ENCODE measurements at places on chromosomes 2 and 18.
A peak's percentile ranks its signal among the peaks of the same experiment; 100 is the strongest.

- no peak for DNase-seq
Observed at GRCh38 chr2:137369106-137369505, 595.2 kb upstream of the HNMT start.

DNA sequence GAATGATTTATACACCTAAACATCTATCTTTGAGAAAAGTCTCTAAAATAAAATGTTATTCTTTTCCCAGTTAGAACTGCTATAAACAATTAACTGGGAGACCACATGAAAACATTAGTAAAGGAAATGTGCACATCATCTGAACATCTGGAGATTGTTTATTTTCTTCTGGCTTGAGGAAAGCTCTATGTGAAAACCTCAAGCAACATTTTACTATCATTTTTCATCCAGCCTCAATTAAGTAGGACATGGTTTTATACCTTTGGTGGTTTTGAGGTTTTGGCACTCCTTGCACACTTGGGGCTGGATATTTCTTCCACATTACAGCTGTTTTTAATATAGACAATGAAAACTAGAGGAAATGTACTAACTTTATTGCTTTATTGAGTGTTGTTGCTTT, 609.5 kb upstream of the SLC8A1 start:
- peak; percentile 2 for DNase-seq

DNA sequence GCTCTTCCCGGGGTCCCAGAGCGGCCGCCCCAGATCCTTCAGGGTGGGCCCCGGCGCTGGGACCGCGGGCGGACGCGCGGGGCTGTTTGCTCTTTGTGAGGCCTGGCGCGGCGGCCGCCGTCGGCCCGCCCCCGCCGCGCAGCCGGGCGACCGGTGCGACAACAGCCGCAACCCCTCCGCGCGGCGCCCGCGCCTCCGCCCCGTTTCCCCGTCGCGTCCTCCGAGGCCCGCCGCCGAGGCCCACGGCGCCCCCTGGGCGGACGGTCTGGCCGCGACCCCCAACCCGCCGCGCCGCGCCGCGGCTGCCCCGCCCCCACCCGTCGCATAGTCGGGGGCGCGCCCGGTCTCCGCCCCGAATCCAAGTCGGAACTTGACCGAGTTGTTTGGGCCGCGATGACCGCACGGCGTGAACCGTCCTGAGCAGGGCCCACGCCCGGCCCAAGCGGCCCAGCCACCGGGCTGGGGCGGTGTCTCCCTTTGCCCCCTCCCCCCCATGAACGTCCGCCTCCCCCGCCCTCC, 448 bp downstream of the YPEL5 start:
- no peak for DNase-seq

GRCh38 chr18:59686260-59686659, 11.0 kb downstream of the CCBE1 start:
- DNase-seq = no peak

DNA sequence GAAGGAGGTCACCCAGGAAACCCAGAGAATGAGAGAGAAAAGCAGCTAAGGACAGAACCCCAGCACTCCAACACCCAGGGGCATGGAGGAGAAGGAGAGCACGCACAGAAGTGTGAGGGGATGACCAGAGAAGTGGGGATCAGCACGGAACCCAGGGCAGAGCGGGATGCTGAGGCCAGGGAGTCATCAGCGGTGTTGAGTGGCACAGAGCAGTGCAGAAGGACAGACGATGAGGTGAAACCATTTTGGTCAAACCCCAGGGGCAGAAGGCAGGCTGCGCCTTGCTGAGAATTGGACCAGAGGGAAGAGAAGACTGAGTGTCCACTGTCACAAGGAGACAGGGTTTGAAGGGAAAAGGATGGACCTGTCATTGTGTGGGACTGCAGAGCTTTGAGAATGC, 23.4 kb upstream of the ASB18 start:
- no peak for DNase-seq

GRCh38 chr2:173589604-173590275, 235.1 kb downstream of the CDCA7 start:
- DNase-seq = no peak

GRCh38 chr18:11506856-11507255, 102.5 kb upstream of the SLC35G4 start:
- DNase-seq = no peak

DNA sequence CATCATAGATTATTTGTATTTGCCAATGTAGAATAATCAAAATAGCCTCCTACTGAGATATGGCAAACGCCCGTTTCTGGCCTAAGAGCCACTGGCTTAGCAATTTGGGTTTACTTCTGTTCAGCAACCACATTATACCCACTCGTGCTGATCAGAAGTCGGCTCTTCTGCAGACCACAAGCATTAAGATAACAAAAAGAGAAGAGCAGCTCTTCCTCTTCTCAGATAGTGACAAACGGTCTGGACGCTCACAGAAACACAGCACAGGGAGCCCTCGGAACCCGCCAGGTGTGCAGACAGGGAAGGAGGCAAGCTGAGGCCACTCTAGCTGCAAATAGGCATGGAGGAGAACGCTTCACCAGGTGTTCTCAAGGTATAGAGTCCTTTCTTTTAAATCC, 164.0 kb downstream of the HDAC4 start:
- DNase-seq = no peak

DNA sequence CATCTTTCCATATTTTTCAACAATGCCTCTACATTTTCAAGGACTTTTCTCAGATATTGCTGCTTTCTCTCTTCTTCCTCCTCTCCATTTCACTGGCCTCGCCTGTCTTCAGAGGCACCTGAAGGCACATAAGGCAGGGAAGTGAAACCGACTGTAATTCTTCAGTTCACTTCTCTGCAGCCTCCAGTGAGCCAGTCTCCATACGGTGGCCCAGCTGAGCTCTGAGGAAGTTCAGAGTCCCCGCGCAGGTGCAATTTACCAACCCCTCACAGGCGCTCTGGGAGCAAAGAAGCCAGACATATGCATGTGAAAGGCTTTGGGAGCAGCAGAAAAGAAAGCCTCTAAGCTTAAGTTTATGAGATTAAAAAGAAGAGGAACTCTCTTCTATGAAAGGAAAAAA, 12.4 kb downstream of the KLHL14 start:
- no peak for DNase-seq

DNA sequence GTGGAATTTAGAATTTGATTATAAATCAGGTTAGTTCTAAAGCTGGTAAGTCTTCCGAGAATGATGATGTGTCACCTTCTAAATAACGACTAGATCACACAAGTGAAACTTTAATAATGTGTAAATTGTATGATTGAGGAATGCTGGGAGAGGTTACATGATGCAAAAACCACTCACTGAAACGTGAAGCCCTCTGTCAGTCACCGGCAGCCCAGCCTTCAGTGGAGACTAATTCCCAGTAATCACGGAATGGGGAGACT, 45.9 kb upstream of the ROCK2 start:
- DNase-seq = no peak

DNA sequence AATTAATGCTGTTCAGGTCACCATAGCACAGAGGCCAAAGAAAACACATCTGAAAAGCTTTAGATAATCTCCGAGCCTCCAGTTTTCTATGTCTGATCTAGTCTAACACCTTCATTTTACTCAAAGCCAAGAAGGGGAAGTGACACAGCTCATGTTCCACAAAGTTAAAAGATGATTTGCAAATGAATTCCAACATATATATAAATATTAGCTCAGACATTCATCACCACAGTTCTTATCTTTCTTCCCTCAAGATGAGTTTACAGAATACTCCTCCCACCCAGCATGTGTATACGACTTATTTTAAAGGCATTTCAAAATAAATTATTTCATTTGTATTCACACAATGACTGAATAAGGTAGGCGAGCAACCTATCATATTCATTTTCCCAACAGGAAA, 82.4 kb downstream of the AAK1 start:
- DNase-seq = no peak

GRCh38 chr2:64854773-64855237, 134.4 kb upstream of the SLC1A4 start:
- peak; percentile 67 for DNase-seq

GRCh38 chr2:68280796-68281195, 28.5 kb upstream of the PPP3R1 start:
- DNase-seq = no peak

GRCh38 chr18:35808796-35809195, 163.7 kb upstream of the RMP24 start:
- DNase-seq = no peak

- DNase-seq = no peak
Observed at GRCh38 chr18:23859466-23860336, 154.9 kb upstream of the TTC39C start.

GRCh38 chr2:111171337-111171930, 50.7 kb downstream of the BCL2L11 start:
- no peak for DNase-seq

DNA sequence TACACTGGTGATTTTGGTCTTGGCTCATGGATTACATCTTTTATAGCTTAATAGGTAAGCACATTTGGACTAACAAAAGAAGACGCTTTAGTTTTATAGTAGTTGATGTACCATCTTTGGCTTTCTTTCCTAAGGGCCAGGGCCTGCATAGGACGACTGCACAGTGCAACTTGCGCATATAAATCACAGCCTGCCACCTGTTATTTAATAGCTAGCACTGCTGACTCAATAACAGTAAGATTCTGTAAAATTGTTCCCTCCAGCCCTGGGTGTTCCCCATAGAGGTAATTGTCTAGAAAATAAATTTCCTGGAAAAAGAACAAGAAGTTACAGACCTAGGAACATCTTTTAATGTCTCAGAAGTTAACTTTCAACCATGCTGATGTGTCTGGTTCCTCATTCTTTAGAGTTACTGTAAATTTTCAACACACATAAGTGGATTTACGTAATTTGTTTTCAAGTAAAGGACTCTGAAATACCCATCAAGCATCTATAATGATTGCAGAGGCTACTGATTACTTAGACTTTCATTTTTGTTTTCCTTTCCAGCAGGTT, 594.2 kb upstream of the NXPH2 start:
- no peak for DNase-seq

- DNase-seq = no peak
Observed at GRCh38 chr18:75267643-75268363, 57.2 kb downstream of the TSHZ1 start.

DNA sequence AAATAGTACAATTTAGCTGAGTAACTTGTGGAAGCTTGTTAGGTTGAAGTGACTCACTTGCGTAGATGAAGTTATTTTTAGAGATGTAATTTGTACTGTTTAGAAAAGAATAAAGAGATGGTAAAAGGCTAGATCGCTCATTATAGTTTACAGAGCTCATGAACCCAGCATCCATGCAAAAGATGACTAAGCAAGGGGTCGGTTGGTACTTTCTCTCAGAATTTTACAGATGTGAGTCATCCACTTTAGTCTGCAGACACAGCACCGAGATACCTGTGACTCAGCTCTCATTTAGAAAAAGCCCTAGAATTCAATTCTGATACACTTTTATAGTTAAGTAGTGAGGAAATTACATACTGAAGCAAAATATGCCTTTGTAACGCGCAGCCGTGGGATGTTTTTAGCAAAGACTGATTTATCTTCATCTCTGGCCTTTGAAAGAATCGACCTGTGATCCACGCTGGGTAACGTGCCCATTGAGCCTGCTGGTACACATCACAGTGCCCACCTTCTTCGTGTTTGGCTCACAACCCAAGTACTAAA, 116.5 kb upstream of the FOSL2 start:
- peak; percentile 97 for DNase-seq

GRCh38 chr2:1743396-1744150, 742 bp downstream of the PXDN start:
- DNase-seq = peak; percentile 76

DNA sequence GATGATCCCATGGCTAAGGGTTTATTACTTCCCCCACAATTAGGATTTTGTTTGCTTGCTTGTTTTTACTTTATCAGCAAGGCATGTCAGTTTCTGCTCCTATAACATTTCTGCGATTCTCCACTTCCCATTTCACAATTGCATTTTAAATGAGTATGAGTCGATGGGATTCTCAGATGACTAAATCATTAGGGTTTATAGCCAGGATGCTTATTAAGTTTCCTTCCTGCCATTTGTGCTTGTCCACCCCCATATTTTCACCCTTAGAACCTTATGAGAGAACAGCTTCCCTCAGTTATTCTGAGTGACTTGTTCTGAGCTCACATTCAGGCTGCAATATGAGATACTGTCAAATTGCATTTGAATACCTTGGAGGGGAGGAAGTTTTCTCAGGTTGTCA, 37.9 kb upstream of the C1GALT1C1L start:
- peak; percentile 70 for DNase-seq

GRCh38 chr2:10915236-10915635, 3.5 kb downstream of the KCNF1 start:
- DNase-seq = no peak

GRCh38 chr2:38712871-38713270, 38.3 kb downstream of the SRSF7 start:
- peak; percentile 47 for DNase-seq

GRCh38 chr2:38215993-38216392, 140.0 kb upstream of the CYP1B1 start:
- DNase-seq = peak; percentile 46
